ENCODE measurements at places on chromosomes 2 and 18. TPM values are rescaled to one million over a fixed set of nuclear protein-coding genes. Genes with fewer than 3 reads are reported as not detected.

GRCh38 chr2:238968616-238969384 lies 120.9 kb downstream of the TWIST2 start:
- DNase-seq, result no peak

DNA sequence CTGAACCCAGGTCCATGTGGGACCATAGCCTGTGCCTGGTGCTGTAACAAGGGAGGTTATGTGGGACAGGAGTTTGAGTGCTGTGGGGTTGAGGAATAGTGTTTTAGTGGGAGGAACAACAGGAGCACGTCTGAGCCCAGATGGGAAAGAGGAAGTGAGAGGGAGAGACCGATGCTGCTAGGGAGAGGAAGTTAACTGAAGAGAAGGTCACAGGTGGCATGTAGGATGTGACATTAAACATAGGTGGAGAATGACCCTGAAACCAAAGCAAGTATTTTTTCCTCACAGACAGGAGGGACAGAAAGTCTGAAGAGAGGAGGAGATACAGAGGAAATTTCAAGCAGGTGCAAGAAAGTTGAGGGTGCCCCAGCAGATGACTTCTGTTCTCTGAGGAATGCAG lies 87.8 kb downstream of the ACOXL start:
- DNase-seq, result no peak

- DNase-seq, result no peak
These were observed 172.7 kb upstream of the SMAD7 start for GRCh38 chr18:49123431-49123830.

- DNase-seq, result no peak
These were observed 63.8 kb downstream of the SETBP1 start for GRCh38 chr18:44744161-44745121.

DNA sequence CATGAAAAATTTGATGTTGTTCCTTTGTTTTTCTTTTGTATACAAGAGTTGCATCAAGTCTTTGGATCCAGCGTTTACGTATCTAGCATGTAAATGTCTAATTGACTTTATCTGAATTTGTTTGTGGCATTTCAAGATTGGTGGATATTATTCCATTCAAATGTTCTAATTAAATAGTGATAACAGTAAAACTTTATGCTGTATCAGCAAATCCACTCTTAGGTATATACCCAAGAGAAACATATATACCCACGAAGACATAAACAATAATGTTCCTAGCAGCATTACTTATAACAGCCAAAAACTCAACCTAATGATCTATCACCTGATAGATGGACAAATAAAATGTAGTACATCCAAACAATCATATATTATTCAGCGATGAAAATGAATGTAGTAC lies 579.4 kb upstream of the LRATD1 start:
- no peak for DNase-seq

Gene CYTIP
- polyA plus RNA-seq, result 1.7 TPM

Gene SLC4A5
- 3.7 TPM for polyA plus RNA-seq

GRCh38 chr2:135095591-135095990 lies 43.5 kb downstream of the RAB3GAP1 start:
- no peak for DNase-seq

GRCh38 chr2:150142561-150142960 lies 344.9 kb downstream of the RND3 start:
- no peak for DNase-seq

Gene UPP2
- polyA plus RNA-seq, result 11.2 TPM

Gene CNTNAP5
- 0.03 TPM for polyA plus RNA-seq

- no peak for DNase-seq
These were observed 56.8 kb downstream of the SMAD2 start for GRCh38 chr18:47873625-47874024.

Gene ARHGEF33
- polyA plus RNA-seq, result 3.4 TPM

DNA sequence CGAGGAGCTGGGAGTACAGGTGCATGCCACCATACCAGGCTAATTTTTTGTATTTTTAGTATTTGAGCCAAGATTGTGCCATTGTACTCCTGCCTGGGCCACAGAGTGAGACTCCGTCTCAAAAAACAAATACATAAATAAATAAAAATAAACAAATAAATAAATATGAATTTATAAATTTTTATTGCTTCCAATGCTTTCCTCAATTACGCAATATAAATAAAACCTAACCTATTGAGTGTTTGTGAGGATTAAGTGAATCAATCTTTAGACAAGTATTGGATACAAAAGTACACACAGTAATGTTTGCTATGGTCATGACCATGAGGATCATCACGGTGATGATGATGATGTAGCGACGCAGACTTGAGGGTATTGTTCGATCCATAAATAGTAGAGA lies 257.4 kb downstream of the ASXL3 start:
- no peak for DNase-seq

- DNase-seq, result no peak
These were observed 93.9 kb downstream of the RHOB start for GRCh38 chr2:20540587-20541293.

- no peak for DNase-seq
These were observed 187.9 kb downstream of the BCL11A start for GRCh38 chr2:60365556-60365955.

- no peak for DNase-seq
These were observed 30.2 kb downstream of the KLHL14 start for GRCh38 chr18:32742579-32742978.

Gene COPS7B
- polyA plus RNA-seq, result 69.6 TPM

DNA sequence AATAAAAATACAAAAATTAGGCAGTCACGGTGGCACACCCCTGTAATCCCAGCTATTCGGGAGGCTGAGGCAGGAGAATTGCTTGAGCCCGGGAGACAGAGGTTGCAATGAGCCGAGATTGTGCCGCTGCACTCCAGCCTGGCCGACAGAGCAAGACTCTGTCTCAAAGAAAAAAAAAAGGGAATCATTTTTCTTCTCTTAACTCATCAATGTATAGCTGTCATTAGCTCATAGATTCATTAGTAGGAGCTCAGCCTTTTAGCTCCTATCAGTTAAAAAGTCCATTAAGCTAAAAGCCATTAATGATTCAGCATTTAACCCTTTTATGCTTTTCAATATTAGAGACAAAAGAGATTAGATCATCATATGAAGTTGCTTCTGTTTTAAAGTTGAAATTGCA lies 5.8 kb upstream of the NBAS start:
- no peak for DNase-seq
